CD4-positive, alpha-beta T cell treated with Interleukin-15 for 4 hours (primary cell): ENCODE measurements at places on chromosomes 6 and 20.

DNA sequence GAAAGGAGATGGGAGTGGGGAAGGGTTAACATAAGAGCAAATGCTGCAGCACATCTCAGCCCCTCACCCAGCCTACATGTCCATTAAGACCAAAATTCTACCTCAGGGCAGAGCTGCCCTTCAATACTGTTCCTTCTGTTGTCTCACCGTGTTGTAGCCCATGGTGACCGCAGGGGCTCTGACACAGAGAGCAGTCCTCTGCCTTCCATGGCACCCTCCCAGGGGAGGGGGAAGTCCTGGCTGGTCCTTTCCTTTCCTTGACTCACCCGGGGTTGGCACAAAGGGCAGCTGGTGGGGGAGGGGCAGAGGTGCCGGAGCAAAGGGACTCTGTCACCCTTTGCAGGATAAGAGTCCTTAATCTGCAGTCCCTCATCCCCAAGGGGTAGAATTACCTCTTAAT is 15.2 kb downstream of the NKX2-2 start:
- no peak for DNase-seq

DNA sequence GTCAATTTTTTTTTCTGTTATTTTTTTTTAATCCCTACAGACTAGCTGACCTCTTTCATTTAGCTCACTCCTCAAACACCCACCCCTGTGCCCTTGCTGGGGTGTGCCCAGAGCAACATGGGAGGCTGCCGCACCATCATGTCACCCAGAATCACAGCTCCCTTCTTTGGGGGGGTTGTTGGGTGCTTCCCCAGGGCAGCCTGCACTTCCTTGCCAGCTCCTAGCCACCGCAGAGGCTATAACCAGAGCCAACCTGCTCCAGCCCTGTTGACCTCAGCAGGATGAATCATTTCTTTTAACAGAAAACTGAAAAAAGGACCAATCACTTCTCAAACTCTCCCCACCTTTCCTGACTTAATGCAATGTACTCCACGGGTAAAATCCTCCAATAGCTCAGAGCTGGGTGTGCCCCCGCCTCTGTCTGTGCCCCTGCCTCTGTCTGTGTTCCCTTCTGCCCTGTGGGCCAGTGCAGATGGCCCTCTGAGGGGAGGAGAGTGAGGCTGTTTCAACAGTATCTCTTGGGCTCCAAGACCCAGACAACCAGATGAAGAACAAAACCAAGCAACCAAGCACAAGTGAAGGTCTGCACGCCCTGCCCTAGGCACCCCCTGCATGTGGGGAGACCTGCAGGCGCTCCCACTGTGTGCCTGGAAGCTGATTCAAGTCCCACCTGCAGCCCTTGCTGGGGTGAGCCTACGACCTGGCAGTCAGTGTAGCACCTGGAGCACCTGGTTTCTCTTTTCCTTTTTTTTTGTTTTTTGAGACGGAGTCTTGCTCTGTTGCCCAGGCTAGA is 67.7 kb downstream of the PYGB start:
- DNase-seq: no peak

DNA sequence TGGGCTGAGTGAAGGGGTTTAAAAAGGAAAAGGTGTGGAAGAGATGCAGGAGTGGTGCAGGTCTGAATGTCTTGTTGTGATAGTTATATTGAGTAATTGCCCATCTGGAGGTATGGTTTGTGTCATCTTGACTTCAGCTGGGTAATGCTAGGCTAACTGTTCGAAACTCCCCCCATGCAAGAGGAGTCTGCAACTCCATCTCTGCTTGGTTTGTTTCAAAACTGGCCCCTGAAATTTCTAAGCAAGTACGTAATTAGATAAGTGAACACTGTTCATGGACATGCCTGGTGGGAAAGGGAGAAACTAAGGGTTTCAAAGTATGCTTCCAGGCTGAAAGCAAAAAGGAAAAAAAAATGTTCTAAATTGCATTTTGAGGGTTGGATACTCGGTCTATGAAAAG is 17.1 kb downstream of the TTK start:
- DNase-seq: no peak

DNA sequence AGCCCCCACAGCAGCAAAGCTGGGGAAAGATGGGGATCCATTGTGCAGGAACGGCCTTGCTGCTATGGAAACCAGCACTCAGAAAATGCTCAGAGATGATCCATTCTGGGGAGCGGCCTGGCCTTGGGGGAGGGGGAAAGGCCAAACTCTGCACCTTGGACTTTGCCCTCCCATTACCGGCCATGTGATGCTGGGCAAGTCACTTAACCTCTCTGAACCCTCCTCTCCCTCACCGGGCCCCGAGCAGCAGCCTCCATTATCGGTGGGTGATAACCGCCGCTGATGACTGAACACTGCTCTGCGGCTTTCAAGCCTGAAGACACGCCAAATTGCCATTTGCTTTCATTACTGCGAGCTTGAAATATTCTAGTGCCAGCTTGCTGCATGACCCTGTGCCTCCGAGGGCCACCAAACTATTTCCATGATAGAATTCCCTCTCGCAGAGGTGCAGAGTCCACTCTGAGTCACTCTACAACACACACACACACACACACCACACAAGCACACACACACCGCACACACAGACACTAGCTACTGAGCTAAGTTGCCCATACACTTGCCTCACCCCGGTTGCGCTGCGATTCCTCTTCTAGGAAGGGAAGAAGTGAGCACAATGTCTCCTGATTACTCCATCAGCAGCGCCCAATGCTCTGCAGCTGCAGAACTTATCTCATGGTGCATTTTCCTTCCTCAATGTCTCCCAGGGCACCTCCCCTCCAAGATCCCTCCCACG is 20.6 kb upstream of the SIRPA start:
- no peak for DNase-seq

DNA sequence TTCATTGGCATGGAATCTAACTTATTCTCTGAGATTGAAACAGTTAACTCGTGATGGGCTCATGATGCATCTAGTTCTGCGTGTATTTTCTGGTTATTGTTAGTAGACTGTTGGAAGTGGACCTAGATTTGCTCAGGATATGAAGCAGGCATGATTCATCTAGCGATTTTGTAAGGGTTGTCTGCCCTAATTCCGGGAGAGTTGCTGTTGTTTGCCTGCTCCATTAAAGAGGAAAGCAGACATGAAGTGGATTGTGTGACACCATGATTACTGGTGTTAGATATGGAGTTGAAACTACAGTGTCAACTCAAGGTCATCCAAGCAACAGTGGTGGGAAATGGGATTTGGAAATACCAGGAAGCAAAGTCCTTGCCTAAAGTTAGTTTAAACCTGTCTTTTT is 41.0 kb downstream of the SOX4 start:
- no peak for DNase-seq

DNA sequence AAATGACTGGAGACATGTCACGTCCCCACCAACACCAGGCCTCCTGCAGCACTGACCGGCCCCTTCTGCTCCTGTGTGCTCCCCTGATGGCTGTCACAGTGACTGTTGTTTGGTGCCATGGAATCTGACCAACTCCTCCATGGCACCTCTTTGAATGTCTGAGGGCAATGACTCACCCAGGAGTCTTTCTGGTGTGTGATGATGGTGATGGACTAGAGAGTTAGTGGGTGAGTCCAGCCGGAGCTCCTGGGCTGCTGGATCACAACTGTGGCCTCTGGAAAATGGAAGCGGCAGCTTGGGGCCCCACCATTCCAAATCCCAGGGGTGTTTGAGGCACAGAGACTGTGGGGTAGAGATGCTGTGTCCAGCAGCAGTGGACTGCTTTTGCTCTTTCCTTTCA is 133.3 kb downstream of the TFAP2C start:
- no peak for DNase-seq
